NCI-H526 (cell line): ENCODE measurements at places on chromosomes 7 and 10.

DNA sequence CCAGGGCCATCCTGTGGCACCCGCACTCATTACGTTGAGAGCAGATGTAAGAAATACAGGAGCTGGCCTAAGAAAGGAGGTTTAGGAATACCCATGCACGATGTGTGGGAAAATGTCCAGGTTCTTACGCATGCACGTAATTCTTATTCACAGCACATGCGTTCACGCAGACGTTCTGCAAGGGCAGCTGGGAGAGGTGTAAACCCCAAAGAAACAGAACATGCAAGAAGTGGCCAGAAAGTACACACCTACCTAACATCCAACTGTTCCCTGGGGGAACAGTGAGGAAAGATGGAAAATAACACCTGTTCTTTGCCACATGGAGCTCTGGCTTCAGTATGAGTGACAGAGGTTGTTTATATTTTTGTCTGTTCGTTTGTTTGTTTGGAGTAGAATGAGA lies 285.6 kb downstream of the PRPF18 start:
- no peak for DNase-seq

DNA sequence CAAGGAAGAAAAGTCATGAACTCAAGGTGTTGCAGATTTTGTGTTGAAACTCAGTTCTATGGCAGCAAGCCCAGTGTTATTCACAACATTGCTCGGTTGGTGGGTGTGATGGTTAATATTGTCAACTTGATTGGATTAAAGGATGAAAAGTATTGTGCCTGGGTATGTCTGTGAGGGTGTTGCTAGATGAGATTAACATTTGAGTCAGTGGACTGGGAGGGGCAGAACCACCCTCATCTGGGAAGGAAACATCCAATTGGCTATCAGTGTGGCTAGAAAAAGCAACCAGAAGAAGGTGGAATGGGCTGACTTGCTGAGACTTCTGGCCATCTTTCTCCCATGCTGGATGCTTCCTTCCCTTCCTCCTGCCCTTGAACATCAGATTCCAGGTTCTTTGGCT lies 353.2 kb downstream of the ADRA2A start:
- DNase-seq: no peak

DNA sequence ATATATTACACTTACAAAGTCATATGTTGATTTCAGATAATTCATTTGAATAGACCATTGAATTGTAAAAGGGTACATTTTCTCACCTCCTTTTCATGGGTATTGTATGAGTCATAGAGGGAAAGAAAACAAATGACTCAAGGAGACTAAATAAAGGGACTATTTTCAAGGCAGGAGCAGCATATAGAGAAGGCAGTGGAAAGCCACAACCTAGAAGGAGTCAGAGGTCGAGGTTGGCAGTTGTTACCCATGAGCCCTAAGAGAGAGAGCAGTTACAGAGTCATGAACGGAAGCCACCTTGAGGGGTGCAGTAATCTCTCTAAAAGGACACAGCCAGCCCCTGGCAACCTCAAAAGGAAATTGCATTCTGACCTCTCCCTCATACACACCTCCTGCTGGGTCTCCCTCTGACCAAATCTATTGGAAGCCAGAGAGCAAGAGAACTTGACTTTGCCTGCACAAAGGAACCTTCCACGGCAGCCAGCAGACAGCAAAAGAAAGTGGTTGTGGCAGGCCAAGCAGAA lies 137.9 kb downstream of the GRM8 start:
- DNase-seq: no peak

GRCh38 chr10:73968098-73968521 lies 29.8 kb upstream of the VCL start:
- DNase-seq: no peak

DNA sequence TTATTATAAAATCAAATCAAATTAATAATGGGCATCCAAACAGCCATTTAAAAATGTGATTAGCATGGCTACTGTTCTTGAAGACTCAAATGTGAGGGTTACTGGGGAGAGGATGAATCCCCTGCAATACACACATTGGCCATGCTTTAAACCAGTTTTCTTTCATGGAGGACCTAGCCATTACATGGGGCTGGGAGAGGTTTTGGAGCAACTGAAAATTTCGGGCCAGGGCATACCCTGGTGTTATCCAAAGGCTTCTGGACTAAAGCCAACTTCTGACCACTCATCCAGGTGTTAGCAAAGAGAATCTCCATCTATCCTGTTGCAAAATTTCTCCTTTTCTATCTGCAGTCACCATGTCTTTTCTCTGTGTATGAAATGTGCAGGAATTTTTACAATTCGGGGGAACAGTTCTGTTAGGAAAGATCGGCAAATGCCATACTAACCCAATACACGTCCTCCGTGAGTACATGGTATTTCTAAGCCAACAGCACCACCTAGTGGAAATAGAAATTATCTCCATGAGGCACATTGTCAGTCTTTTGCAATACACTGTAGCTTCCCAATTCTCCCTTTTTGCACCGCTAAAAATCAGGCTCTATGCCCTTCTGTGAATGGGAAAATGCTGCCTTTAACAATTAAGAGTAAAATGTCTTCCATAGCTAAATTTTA lies 47.0 kb upstream of the ZNF107 start:
- peak; percentile 57 for DNase-seq

GRCh38 chr10:60353519-60354258 lies 36.0 kb downstream of the ANK3 start:
- no peak for DNase-seq

- DNase-seq: no peak
Observed at GRCh38 chr7:14748461-14748860, 154.1 kb downstream of the DGKB start.

GRCh38 chr7:117435475-117436043 lies 8.3 kb upstream of the ASZ1 start:
- DNase-seq: no peak

DNA sequence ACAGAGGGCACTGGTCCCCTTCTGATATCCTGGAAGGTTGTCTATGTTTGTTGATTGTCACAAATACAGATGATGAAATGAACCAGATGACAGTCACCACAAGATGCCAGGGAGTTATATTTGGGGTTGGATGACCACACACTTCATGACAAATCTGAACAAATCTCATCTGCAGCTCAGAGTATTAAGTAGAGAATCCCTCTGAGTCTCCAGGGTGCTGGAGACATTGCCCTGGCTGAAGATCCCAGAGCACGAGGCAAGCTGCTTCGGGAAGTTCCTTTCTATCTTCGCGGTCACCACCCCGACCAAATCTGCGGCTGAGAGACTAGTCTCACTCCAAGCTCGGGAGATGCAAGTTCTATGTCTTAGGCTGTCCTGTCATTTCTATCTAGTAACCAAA lies 9.0 kb downstream of the DENND2A start:
- no peak for DNase-seq

- no peak for DNase-seq
Observed at GRCh38 chr7:134210976-134211663, 84.0 kb downstream of the LRGUK start.

GRCh38 chr7:90167361-90167760 lies 13.1 kb downstream of the STEAP1 start:
- DNase-seq: no peak

- DNase-seq: no peak
Observed at GRCh38 chr10:123783296-123783695, 108.3 kb downstream of the CPXM2 start.

- DNase-seq: no peak
Observed at GRCh38 chr10:84762754-84763394, 434.5 kb downstream of the CCSER2 start.

GRCh38 chr10:176677-177076 lies 41.4 kb downstream of the ZMYND11 start:
- no peak for DNase-seq

GRCh38 chr7:3371601-3372000 lies 70.5 kb downstream of the SDK1 start:
- no peak for DNase-seq

- DNase-seq: no peak
Observed at GRCh38 chr7:106521541-106521940, 139.4 kb downstream of the CCDC71L start.

- no peak for DNase-seq
Observed at GRCh38 chr10:49837051-49837478, 74.9 kb upstream of the OGDHL start.

DNA sequence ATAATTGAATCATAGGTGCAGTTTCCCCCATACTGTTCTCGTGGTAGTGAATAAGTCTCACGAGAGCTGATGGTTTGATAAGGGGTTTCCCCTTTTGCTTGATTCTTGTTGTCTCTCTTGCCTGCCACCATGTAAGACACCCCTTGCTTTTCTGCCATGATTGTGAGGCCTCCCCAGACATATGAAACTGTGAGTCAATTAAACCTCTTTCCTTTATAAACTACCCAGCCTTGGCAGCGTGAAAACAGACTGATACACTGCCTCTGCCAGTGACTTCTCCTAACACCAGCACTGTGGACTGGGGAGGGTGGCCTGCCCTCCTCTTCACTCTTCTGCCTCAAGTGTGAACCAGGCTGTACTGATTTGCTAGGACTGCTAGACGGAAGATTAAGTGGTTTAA lies 108.6 kb downstream of the RAB11FIP2 start:
- DNase-seq: no peak

DNA sequence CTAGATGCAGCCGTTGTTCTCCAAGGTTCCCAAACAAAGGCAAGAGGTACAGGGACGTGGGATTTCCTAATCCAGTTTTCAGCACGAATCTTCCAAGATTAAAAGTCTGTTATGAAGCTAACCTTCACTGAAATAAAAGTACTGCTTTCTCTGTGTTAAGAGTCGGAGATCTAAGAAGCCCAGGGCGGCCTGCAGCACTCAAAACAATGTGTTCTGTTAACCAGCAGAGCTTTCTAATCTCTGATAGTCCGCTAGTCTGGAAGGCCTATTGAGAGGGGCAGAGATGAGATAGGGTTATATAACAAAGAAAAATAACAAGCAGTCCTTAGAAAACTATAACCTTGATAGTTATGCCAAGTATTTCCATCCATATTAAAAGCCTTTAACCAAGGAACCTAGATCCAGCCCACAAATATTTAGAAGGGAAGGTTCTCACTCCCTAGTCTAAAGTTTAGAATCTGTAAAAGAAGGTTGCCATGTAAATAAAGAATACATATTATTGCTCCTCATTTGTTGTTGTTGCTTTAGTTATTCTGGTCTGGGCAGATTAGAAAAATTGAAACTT lies 106.3 kb upstream of the SVIL start:
- DNase-seq: no peak

- no peak for DNase-seq
Observed at GRCh38 chr10:75202321-75203045, 8.1 kb upstream of the VDAC2 start.

DNA sequence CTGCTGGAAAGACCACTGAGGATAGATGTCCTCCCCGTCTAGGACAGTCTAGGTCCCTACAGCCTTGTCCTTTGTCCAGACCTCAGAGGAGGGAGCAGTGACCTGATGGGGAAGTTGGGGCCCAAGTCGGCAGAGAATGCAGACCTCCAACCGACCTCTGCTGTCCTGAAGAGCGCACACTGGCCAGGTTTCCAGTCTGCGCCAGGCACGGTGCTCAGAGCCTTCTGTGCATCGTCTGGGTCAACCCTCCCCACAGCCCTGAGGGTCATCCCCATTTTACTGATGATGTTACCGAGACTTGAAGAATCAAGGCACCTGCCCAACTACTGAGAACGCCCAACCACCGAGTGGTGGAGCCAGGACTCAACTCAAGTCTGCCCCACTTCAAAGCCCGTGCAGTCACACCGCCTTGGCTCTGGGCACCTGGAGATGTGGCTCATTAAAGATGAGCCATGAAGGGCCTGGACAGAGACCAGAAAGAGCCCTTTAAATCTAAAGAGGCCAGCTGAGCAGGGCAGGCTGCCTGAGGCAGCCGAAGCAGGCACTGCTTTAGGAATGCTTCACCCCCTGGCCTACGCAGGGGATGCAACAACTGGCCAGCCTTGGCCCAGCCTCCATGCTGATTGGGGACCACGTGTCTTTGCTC lies 4.4 kb downstream of the ITPRIP start:
- DNase-seq: no peak

DNA sequence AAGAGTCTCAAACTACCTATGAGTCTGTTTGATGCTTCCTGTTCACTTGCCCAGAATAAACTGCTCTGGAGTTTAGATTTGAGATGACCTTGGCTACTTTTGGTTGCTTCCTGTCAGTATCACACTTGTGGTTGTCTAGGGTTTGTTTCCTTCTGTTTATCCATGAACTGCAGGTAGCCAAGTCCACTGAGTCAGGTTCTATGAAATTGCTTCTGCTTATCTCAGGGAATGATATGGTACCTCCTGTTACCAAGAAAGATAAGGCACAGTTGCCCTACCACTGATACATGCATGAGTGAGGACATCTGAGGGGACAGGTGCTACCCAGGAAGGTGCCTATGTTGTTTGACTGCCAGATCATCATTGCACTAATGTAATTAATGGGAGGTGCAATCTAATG lies 15.8 kb upstream of the EEPD1 start:
- DNase-seq: no peak

DNA sequence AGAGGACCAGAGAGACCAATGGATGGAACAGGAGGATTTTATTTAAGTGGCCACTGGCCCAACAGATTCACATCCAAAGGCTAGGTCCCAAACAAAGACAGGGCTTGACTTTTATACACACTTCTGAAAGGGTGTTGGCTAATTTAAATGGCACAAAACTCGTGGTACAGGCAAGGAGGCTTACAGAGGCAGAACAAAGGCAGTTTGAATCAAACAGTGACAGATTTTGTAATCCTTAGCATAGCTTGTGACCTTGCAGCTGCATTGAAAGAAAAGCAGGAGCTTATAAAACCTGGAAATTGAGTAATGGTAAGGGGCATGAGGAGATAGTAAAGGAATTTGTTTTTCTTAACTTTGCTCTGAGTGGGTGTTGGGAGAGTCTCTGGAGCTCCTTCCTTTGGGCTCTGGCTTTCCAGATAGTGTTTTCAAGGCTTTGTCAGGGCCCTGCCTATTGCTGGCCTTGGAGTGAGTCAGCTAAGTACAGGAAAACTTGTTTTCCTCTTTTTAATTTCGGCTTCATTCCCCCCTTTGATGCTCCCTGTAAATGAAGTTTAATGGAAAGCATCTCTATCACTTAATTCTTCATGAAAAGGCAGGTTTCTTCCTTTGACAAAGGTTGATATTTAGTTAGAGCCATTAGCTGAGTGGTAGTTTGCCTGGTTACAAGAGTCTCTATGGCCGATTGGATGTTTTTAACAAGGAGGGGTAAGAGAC lies 96.9 kb downstream of the TRIM24 start:
- DNase-seq: no peak

GRCh38 chr10:84596585-84596984 lies 268.2 kb downstream of the CCSER2 start:
- DNase-seq: no peak

DNA sequence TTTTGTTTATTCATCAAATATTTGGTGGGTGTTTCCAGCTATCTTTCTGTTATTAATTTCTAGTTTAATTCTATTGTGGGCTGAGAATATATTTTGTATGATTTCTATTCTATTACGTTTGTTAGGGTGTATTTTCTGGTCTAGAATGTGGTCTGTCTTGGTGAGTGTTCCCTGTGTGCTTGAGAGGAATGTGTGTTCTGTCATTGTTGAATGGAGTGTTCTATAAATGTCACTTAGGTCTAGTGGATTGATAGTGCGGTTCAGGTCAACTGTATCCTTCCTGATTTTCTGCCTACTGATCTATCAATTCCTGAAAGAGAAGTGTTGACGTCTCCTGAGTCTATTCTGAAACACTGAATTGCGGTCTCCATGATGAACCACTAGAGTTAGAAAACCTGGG lies 8.5 kb downstream of the HTRA1 start:
- DNase-seq: no peak
